ENCODE measurements at places on chromosomes 2 and 18. TPM values are rescaled to one million over a fixed set of nuclear protein-coding genes. Genes with fewer than 3 reads are reported as not detected.
A peak's percentile ranks its signal among the peaks of the same experiment; 100 is the strongest.

The SULT1C2 gene
- total RNA-seq, result 2.8 TPM

- DNase-seq, result no peak
- H3K27me3 ChIP-seq, result no peaks in the 10 kb centered on the region
- H3K36me3 ChIP-seq, result no peaks in the 10 kb centered on the region
- no peak overlapping the region for H3K4me3 ChIP-seq
- no peaks in the 10 kb centered on the region for H3K4me1 ChIP-seq
Measured at GRCh38 chr2:98665677-98666076, 57.3 kb downstream of the UNC50 start.

DNA sequence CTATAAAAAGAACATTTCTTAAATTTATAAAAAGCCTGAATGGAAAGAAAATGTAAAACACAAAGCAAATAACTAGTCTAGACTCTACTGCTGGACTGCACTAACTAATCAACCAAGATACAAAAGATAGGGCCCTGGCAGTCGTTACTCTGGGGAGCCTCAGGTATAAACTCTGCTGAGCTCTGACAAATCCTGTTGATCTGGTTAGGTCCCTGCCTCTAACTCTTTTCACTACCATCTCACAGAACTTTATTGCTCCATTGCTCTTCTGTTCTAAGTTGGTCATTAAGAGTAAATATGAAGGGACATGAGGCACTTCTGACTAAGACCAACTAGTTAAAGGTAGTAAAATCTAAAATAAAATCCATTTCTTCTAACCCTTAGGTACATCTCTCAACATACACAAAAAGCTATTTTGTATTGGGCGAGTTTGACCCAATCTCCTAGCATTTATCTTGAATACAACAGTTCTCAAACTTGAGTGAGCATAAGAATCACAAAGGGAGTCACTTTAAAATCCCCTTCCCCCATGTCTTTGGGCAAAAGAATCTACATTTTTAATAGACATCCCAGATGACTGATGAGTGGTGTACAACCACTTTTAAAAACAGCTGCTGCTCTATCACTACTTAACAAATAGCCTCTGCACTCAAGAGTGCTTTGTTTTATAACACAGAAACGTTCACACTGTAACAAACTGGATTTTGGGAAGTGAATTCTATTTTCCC, 2.5 kb downstream of the CHN1 start:
- no peak overlapping the region for H3K4me3 ChIP-seq
- no peaks in the 10 kb centered on the region for H3K27me3 ChIP-seq
- DNase-seq, result no peak
- no peak overlapping the region for H3K27ac ChIP-seq

DNA sequence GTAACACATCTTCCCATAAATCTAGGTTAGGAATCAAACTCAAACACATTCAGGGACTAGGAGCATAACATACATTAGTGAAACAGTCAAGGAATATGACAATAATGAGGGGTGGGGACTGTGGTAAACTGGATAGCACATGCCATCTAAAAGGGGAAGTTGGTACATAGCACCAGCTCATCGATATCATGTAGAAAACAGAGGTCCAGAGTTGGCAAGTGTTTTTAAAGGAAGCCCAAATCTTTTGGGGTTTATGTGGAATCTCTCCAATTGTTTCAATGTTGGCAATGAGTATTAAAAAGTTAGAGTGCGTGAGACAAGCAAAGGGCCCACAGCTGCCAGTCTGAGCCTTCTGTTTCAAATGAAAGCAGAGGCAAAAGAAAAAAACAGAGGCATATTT, 24.4 kb downstream of the KLF7 start:
- no peak for DNase-seq
- no peaks in the 10 kb centered on the region for H3K27me3 ChIP-seq
- H3K36me3 ChIP-seq, result peaks cover 1% of the 10 kb centered on the region
- peaks cover 8% of the 10 kb centered on the region for H3K4me1 ChIP-seq
- no peak overlapping the region for H3K4me3 ChIP-seq
- peak overlapping the region; percentile 70 for H3K27ac ChIP-seq

GRCh38 chr2:60413814-60414168, 139.7 kb downstream of the BCL11A start:
- H3K4me1 ChIP-seq, result no peaks in the 10 kb centered on the region
- no peak overlapping the region for H3K27ac ChIP-seq
- DNase-seq, result no peak
- H3K36me3 ChIP-seq, result no peaks in the 10 kb centered on the region
- no peak overlapping the region for H3K4me3 ChIP-seq

- no peak overlapping the region for H3K4me3 ChIP-seq
- H3K27me3 ChIP-seq, result no peaks in the 10 kb centered on the region
- no peaks in the 10 kb centered on the region for H3K36me3 ChIP-seq
- DNase-seq, result no peak
- H3K4me1 ChIP-seq, result no peaks in the 10 kb centered on the region
Measured at GRCh38 chr2:77458216-77458615, 64.0 kb downstream of the LRRTM4 start.

GRCh38 chr18:25434745-25435144, 82.8 kb upstream of the ZNF521 start:
- no peak for DNase-seq
- no peak overlapping the region for H3K4me3 ChIP-seq
- H3K36me3 ChIP-seq, result no peaks in the 10 kb centered on the region
- H3K27ac ChIP-seq, result no peak overlapping the region
- no peaks in the 10 kb centered on the region for H3K27me3 ChIP-seq

The KRTCAP3 gene
- 2.4 TPM for total RNA-seq

DNA sequence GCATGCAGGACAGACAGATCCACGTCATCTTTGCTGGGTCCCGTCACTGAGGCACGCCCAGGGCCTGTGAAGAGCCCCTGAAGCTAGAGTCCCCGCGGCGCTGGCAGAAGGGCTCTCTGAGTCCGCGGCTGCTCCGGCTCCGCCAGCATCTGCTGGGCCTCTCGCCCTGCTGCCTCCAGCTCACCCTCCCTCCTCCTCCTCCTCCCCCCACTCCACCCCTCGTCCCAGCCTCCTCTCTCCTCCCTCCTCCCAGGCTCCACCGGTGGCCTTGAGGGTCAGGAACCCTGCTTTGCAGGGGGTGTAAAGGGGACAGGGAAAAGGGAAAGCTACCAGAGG, at the start of gene TNS1:
Gene TNS1, minus strand, starts transcription at position 151 of the 336 bp plus-strand sequence. Its CDS starts 123 bp downstream, at position 28.
- H3K4me1 ChIP-seq, result no peaks in the 10 kb centered on the region
- H3K36me3 ChIP-seq, result no peaks in the 10 kb centered on the region
- peak; percentile 86 for DNase-seq
- H3K27me3 ChIP-seq, result no peaks in the 10 kb centered on the region

DNA sequence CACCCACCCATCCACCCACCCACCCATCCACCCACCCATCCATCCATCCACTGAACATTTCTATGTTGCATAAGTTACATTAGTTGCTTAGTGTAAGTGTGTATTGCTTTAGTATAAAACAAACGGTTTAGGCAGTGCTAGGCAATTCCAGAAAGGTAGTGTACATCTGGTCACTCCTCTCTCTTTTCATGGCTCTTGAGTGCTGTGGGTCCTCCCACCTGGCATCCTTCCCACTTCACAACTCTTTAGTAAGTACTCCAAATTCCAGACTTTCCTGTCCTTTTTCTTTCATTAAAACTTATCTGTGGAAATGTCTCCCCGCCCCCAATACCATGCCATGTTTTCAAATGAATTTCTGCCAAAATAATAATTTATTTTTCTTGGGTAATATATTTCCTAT, 122.5 kb downstream of the PLEKHM3 start:
- H3K27ac ChIP-seq, result no peak overlapping the region
- H3K4me1 ChIP-seq, result peaks cover 1% of the 10 kb centered on the region
- peaks cover 6% of the 10 kb centered on the region for H3K36me3 ChIP-seq

- peak; percentile 89 for DNase-seq
- peak overlapping the region; percentile 42 for H3K27ac ChIP-seq
- no peaks in the 10 kb centered on the region for H3K4me1 ChIP-seq
- no peaks in the 10 kb centered on the region for H3K27me3 ChIP-seq
Measured at GRCh38 chr2:72138921-72139381, 8.7 kb downstream of the CYP26B1 start.

DNA sequence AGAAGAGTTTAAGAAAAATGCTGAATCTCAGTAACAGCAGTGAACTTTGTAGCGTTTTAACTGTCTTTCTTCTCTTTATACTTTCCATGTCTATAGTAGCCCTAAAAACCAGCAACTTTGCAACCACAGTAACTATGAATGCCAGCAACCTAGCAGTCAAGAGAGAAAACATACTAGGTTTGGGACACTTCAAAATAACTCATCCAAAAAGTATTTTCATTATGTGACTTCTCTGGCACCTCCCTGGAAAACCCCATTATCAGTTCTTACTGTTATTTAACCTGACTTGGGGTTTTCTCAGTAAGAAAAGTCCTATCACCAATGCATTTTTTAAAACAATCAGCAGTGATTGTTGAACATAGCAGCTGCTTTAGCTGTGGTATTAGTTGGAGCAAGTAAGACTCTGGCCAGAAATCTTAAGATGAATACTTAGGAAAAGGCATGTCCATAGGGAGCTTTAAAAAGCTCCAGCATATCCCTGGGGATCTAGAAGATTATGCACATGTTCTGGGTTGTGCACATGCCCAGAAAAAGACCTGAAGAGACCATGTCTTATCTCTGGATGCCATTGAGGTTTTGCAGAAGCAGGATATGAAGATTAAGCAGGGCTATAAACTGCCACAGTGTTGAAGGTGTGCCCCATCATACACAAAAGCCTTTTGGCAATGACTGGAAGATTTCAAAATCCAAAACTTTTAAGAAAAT, 411.3 kb downstream of the CMPK2 start:
- no peak for DNase-seq
- no peak overlapping the region for H3K4me3 ChIP-seq
- H3K36me3 ChIP-seq, result no peaks in the 10 kb centered on the region
- H3K4me1 ChIP-seq, result no peaks in the 10 kb centered on the region
- H3K27ac ChIP-seq, result no peak overlapping the region

The IL18R1 gene
- 8.0 TPM for total RNA-seq

The IL1A gene
- total RNA-seq, result not detected

The ETAA1 gene
- 14.9 TPM for total RNA-seq

DNA sequence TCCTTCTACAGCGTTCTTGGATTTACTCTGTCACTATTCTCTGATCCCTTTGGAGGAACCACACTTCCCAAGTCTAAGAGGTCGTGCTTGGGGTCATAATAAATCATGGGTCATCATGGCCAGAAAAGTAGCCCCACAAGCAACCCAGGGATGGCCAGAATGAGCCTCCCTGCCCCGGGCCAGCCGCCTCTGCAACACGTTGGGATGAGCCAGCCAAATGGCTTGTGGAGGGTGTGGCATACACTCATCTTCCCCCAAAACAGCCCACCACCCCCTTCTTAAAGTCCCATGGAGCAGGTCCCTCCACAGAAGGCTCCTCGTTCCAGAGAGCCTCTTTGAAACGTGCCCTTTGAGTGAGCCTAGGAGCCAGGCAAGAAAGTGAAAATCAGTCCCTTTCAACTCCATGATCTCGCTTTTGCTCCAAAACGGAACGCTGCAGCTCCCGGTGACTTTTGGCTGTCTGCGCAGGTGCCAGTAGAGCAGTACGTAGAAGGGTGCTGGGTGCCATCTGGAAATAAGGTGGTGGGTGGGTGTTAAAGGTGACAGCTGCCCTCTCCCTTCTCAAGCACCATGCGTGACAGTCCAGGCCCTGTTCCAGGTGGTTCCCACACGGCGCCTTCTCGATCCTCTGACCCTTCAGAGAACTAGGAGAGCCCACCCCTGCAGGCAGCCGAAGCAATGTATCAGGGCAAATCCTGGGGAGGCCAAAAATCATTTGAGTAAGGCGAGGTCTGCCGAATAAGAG, 48.5 kb upstream of the FOSL2 start:
- H3K27ac ChIP-seq, result no peak overlapping the region
- H3K4me3 ChIP-seq, result no peak overlapping the region
- no peaks in the 10 kb centered on the region for H3K36me3 ChIP-seq
- H3K4me1 ChIP-seq, result no peaks in the 10 kb centered on the region
- no peaks in the 10 kb centered on the region for H3K27me3 ChIP-seq

DNA sequence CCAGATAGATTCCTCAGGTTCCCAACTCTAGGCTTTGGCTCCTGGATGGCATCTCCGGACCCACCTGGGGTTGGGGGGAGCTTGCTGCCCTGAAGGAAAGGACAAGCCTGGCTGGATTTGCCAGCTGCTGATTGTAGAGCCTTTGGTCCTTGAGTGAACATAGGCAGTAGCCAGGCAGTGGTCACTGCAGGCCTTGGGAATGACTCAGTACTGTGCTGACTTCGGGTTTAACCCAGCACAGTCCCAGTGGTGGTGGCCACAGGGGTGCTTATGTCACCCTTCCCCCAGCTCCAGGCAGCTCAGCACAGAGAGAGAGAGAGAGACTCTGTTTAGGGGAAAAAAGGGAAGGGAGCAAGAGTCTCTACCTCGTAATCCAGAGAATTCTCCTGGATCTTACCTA, 27.7 kb upstream of the ACTR2 start:
- no peak overlapping the region for H3K27ac ChIP-seq
- no peaks in the 10 kb centered on the region for H3K27me3 ChIP-seq
- no peak overlapping the region for H3K4me3 ChIP-seq
- no peaks in the 10 kb centered on the region for H3K4me1 ChIP-seq

DNA sequence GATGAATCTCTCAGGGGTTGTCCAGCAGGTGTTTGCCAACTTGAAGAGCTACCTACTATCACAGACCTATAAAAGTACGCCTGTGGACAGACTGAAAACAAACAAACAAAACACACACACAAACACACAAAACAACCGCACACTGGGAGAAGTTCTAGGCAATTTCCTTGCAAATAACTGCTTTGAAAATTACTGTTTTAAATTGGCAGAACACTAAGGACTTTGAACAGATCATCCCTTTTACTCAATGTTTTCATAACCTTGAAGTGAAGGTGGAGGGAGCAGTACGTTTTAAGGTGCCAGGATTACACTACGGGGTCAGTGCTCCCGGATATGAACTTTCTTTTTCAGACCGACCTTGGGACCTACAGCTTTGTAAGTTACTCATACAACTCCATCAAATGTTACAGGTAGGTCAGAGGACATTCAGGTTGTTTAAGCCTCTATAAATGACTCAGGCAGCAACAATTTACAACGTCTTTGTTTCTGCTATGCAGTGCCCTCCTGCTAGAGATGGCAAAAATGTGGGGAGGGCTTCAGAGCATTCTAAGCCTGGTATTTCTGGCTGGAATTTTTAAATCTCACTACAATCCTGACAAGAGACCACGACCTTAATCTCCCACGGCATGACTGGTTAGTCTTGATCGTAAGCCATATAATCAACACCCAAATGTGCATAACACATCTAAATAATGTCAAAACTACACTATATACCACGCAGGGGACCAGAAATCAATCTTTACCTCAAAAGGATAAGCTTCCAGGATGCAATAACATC, 1.4 kb upstream of the SLC20A1 start:
- peaks cover 2% of the 10 kb centered on the region for H3K36me3 ChIP-seq
- peak overlapping the region; percentile 65 for H3K4me3 ChIP-seq
- no peak overlapping the region for H3K27ac ChIP-seq
- H3K27me3 ChIP-seq, result no peaks in the 10 kb centered on the region
- no peak for DNase-seq
